ENCODE measurements at places on chromosomes 11 and 22.

DNA sequence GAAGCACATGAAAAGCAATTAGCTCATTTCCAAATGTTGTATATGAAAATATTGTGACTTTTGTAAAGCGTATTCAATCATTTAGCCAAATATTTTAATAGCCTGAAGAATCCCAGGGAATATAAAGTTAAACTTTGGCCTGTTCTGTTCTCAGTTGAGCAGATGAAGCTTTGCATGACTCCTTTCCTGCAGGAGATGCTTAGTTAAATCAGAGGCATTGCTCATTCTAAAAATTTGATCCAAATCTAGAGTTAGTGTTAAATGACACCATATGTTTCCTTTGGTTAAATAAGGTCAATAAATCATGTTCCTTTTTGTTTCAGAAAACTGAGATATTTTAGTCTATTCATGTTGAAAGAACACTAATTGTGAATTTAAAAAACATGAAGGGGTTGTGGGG, 51.2 kb upstream of the BIRC3 start:
- DNase-seq, result no peak

- DNase-seq, result no peak
These were observed 91.8 kb downstream of the SWAP70 start for GRCh38 chr11:9755561-9756185.

DNA sequence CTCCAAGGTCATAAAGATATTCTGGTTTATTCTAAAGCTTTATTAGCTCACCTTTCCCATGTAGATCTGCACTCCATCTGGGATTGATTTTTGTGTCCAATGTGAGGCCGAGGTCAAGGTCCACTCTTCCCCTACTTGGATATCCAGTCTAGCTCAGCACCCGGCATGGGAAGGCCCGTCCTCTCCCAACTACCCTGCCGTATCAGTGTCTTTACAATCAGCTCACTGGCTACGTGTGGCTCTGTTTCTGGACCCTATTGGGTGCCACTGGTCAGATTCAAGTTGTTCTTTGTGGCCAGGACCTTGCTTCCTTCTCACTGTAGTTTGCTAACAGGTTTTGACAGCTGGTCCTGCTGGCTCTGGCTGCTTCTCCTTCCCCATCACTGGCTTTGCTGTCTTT, 30.9 kb downstream of the KCNQ1OT1 start:
- DNase-seq, result no peak

GRCh38 chr11:71995726-71996291, 2.9 kb upstream of the IL18BP start:
- no peak for DNase-seq

GRCh38 chr11:129427376-129427775, 51.7 kb downstream of the BARX2 start:
- DNase-seq, result no peak

DNA sequence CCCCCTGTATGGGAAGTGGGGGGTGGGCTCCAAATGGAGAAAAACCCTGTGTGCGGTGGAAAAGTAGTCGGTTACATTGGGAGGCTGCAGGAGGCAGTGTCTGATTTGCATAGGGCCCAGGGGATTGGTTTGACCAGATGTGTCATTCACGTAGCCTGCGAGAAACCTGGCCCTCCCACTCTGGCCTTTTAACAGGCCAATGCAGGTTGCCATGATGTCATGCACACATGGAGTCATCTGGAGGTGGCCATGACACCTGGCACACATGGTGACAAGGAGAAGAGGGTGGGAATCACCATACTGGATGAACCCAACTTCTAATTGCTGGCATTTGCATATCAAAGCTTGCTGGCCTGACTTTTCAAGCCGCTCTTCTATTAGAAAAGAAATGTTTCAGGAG, 50.6 kb downstream of the FAM181B start:
- no peak for DNase-seq

- DNase-seq, result no peak
These were observed 725.5 kb downstream of the METTL15 start for GRCh38 chr11:28833670-28834069.

- no peak for DNase-seq
These were observed 7.2 kb downstream of the SLC22A12 start for GRCh38 chr11:64598106-64598796.

DNA sequence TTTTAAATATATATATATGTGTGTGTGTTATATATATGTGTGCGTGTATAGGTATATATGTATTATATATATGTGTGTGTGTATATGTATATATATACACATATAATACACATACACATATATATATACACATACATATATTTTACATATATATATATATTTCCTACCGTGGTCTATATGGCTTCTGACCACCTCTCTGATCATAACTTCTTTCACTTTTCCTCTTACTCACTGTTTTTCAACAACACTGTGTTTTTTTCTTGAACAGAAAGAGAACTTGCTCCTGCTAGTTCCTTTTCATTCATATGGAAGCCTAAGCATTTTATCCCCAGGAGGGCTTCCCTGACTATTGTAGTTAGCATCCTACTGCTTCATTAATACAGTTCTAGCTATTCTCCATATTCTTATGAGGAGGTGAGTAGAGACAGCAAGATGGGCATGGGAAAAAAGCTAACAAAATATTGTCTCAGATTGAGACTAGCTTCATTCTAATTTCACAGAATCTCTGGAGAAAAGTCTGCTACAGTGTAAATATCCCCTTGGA, 38.5 kb upstream of the CTSC start:
- DNase-seq, result no peak

- DNase-seq, result no peak
These were observed 5.1 kb downstream of the MB start for GRCh38 chr22:35611891-35612576.

GRCh38 chr22:19169002-19169946, 9.3 kb downstream of the SLC25A1 start:
- DNase-seq, result no peak

DNA sequence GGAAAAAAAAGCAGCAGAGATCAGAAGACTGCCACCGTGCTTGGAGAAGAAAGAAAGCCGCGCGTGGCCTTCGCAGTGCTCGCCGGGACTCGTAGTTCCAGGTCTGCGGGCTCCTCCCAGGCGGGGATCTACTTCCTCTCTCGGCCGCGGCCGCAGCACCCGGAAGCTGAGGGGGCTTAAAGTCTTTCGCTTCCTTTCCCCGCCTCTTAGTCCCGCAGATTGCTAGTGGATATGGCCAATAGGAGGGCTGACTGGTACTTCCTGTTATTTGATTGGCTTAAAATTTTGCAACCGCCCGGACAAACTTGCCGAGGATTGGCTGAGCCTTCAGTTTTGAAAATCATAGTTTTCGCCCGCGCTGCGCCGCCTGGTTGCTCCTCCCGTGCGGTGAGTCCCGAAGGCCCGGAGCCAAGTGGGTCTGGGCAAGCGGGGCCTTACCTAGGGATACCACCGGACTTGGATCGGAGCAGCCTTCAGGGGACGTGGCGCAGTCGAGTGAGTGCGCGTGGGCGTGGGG, at the start of gene INCENP:
Gene INCENP, plus strand, starts transcription at position 343 of the 517 bp plus-strand sequence. CDS start 4,151 bp downstream, outside the sequence.
- peak; percentile 92 for DNase-seq

GRCh38 chr11:91299980-91300379, 924.6 kb upstream of the FAT3 start:
- no peak for DNase-seq

DNA sequence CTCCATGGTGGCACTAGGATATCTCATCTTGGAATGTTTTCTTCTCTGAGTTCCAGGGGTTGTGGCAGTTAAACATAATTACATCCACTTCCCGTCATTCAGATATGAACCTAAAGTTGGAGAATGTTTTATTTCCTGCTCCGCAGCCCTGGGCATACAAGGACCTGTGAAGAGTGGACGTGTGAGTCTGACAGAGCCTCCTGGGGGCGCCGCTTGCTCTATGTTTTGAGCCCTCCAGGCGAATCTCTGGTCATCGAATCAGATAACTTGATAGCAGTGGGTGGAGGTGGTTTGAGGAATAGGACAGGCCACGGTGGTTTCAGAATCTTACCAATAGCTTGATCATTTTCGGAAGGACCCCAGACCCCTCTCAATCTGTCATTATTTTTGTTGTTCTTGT, 174.2 kb downstream of the NTM start:
- no peak for DNase-seq

- no peak for DNase-seq
These were observed at the start of gene MORC2 for GRCh38 chr22:30968015-30968923. Gene MORC2 (minus strand): TSS chr22:30968774. CDS start chr22:30967889, 885 bp downstream.

GRCh38 chr22:36368359-36368983, 19.3 kb downstream of the MYH9 start:
- DNase-seq, result no peak

DNA sequence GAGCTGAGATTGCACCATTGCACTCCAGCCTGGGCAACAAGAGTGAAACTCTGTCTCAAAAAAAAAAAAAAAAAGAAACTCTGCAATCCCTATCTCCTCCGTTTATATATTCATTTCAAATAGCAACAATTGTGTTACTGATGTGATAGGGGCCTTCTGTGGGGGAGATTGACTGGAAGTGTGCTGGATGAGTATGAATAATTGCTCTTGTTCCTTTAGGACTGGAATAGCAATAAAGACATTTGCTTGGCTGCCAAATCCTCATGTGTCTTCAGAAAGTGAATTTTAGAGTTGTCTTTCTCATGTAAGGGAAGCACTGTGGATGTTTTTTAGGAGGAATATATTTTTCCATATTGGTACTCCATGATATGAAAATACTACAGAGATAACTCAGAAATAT, 21.1 kb upstream of the ME3 start:
- no peak for DNase-seq

DNA sequence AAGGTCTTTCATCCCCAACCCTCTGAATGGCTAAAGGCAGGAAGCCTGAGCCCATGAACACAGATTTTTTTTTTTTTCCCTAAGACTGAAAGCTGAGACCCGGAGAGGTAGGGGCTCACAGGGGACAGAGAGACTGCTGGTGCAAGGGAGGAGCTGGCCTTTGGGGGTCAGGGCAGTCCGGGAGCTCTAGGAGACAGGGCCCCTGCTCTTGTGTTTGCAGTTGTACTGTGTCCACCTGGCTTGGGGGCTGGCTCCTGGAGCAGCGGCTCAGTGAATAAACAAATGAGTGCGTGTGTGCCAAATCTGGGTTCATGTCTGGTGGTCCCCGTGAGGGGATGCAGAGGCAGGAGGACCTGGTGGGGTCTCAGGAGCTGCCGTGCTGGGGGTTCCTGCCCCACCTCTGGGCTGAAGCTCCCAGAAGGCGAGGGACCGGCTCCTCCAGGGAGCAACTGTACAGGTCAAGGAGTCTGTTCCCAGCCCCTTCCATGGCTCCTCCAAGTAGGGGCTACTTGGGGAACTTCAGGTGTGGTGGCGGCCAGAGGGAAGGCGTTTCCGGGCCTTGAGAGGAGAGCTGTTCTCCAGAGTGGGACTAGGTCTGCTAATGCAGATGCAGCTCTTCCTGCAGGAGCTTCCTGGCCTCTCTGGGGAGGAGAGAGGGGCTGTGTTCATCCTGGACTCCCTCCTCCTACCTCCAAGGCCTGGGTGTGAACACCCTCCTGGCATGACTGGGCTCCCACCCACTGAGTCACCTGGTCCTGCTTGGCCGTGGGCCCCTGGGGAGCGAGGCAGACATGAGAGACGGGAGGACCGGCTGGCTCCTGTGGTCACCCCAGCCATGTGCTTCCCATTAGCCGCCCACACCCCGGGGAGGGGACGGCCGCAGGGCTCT, 57.6 kb downstream of the FBXO7 start:
- DNase-seq, result no peak

GRCh38 chr11:43404406-43404805, 45.7 kb downstream of the TTC17 start:
- no peak for DNase-seq

DNA sequence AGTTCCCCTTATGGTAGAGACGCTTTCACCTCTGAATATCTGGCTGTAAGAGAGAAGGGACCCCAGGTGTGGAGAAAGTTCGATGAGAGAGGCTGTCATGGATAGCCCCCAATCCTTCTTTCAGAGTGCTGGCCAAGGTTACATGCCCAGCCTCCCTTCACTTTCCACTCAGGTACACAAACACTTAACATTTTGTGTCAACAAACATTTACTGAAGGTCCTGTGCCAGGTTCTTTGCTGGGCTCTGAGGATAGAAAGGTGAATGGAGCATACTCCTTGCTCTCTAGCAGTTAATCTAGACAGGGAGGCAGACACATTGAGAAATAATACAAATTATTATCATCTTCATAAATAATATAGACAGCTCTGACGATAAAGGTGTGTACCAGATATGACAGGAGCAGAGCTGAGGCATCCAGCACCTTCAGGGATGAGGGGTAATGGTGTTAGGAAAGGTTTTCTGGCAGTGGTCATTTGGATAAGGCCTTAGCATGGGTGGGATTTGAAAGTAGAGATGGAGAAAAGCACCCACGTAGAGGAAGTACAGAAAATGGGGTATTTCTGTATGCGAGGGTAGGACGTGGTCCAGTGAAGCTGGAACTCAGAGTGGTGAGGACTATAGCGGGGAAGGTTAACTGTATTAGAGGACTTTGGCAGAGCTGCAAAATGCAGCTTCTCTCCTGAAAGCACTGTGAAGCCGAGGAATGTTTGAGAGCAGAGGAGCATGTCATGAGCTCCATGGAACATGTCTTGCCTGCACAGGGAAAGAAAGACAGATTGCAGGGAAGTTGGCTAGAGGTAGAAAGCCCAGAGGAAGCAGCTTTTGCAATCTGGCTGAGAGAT, 19.6 kb downstream of the PPFIBP2 start:
- no peak for DNase-seq

GRCh38 chr11:35216962-35217678, 78.1 kb downstream of the CD44 start:
- no peak for DNase-seq
